ENCODE measurements at places on chromosomes 5 and 9. TPM values are rescaled to one million over a fixed set of nuclear protein-coding genes. Genes with fewer than 3 reads are reported as not detected.

The ECSCR gene
- 7.9 TPM for total RNA-seq

- DNase-seq, result no peak
These were observed 82.6 kb downstream of the PRELID2 start for GRCh38 chr5:145752534-145752933.

- peak; percentile 44 for DNase-seq
These were observed 23.8 kb upstream of the DAB2 start for GRCh38 chr5:39448506-39449128.

GRCh38 chr9:72996114-72996513 is 43.3 kb upstream of the ALDH1A1 start:
- no peak for DNase-seq

DNA sequence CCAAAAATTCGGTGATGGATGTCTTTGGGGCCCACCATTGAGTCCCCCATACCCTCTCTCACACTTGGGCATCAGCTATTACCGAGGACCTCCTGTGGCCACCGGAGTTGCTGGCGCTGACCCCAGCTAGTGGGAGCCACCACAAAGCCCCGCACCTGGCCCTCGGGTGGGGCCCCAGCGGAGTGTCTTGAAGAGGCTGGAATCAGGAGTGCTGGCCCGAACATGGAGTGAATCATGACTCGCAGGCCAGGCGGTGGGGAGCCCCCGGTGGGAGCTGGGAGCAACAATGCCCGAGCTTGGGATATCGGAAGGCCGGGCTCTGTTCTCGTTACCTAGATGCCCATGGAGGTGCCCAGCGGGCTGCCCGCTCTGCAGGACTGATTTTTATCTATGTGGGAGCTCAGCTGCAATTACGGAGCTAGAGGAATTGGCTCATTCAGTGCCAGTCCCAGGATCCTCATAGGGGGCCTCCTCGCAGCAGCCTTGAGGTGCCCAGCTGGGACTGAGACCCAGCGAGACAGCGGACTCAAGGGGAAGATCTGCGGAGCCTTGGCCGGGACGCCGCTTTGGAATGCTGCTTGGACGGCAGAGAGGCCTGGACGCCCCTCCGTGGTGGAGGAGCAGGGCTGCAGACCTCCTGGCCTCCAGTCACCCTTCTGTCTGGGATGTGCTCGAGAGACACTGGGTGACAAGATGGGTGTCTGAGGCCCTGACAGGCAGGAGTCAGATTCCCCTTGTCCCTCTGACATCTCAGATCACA is 70.8 kb downstream of the PSMB7 start:
- no peak for DNase-seq

DNA sequence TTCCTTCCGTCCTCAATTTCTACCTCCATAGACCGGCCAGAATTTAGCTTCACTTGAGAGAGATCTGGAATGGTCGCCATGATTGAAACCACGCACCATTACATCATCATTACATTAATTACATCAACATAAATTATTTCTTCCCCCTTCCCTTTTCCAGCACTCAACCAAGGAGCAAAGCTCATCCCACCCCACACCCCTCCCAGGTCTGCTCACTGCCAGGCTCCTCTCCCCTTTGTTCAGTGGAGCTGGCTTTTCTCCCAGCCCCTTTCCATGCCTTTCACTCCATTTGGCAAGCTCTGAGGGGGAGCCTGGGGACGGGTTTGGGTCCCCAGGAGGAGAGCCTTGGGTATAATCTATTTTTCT is 8.4 kb downstream of the RACK1 start:
- DNase-seq, result no peak

GRCh38 chr9:115164511-115164974 is 46.6 kb upstream of the TNC start:
- DNase-seq, result no peak

Measured in mucosa of descending colon (tissue), 3 donors.